Activated CD4-positive, alpha-beta T cell treated with anti-CD3 and anti-CD28 coated beads, Interleukin-10, Interleukin-2, amounts not matched to agents 100 ng/mL and 50 ng/mL, durations not matched to agents 16 hours and 8 hours (primary cell): ENCODE measurements at places on chromosomes 3 and 15.

DNA sequence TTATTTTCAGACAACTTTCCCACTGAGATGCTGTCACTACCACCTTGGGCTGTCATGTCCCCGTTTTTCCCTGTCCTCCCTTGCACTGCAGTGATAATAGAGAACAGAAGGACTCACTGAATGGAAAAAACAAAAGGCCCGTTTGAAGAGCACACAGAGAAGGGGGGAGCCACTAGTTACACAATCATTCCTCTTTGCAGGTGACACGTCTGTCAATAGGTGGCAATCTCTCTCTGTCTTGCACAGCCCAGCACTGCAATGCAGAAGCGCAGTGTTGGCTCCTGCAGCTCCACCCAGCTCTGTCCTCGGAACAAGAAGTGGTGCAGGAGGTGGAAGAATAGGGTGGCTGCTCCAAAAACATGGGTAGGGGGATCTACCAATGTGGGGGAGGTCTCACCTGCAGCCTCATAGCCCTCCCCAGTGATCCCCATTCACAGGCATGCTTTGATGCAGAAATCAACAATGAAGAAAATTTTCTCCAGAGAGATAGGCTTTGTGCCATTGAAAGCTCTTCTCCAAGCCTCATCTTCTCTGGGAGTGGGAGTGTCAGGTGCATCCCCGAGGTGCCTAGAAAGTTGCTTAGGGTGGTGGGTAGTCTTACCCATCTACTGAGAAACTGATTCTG is 31.8 kb downstream of the FSTL1 start:
- DNase-seq = peak; percentile 50

DNA sequence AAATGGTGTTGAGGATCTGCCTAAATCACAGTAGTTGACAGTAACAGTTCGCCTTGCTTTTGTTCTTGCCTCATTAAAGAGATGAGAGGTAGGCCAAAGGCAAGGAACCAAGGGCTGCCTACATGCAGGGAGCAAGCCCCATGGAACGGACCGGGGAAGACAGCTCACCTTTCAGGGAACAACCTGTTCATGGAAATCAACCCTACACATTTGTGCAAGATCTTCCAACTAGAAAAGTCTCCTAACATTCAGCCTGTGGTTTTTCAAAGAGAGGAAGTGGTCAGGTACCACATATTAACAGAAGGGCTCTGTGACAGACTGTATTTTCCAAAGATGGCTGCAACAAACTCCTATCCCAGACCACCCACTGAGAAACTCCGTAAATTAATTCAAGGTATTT is 1031.8 kb upstream of the NR2F2 start:
- DNase-seq = peak; percentile 18

- DNase-seq = no peak
Measured at GRCh38 chr3:167739190-167739810, 3.8 kb downstream of the SERPINI1 start.

GRCh38 chr15:74992619-74993018 is 2.7 kb upstream of the SCAMP5 start:
- no peak for DNase-seq

GRCh38 chr15:38560456-38560926 is 4.1 kb downstream of the RASGRP1 start:
- peak; percentile 92 for DNase-seq

- DNase-seq = peak; percentile 91
Measured at GRCh38 chr3:48662753-48663488, at the start of gene CELSR3. Gene CELSR3 (minus strand): TSS chr3:48662886. CDS start chr3:48662634, 252 bp downstream.

DNA sequence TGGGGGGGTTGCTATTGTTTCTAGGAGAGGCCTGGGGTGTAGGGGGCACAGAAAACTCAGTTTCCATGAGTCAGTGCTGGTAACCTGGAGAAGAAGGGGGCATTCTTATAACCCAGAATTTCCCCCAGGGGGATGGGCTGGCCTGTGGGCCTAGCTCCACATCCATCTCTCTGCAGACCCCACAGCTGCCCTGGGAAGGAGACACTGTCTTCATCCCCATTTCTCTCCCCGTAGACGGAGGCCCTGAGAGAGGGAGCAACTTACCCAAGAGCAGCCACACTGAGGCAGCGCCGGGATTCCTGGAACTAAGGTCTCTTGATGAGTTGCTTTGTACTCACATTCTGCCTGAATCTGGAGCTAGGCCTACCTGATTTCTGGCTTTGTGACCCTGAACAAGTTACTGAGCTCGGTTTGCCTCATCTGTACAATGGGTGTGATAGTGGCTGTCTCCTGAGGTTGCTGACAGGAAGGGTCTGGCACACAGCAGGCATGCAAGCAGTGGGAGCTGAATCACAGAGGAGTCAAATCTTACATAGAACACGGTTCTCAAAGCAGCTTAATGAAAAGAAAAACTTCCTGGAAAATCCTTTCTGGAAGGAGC is 55.0 kb upstream of the LCTL start:
- DNase-seq = no peak

DNA sequence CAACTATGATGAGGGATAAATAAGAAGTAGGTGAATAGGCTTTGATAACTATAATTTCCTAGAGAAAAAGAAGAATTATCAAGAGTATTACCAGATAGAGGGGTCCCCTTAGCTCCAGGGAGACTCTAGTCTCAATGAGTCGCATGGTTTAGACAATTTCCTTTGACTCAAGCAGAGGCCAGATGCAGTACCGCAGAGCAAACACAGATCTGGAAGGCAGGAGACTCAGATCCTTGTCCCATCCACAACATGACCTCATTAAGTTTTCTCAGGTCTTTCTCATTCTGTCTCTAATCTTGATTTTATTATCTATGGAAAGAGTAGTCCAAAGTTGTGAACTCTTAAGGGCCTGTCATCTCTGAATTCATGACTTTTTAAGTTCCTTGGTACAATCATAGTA is 987.9 kb downstream of the NTRK3 start:
- no peak for DNase-seq

DNA sequence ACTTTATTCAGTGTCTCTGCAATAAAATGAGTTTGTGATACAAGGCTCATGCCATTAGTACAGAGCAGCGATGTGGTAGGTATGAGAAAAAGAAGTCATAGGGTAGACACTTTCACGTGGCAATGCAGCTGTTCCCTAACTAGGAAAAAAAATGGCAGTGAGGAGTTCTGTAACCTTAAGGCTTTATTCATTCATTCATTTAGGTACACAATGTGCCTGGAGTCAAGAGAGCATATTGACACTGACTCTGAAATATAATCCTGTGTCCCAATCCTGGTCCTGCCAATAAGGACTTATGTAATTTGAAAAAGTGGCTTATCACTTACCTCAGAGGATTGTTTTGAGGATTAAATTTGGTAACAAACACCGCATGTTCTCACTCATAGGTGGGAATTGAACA is 173.0 kb upstream of the AZI2 start:
- no peak for DNase-seq

DNA sequence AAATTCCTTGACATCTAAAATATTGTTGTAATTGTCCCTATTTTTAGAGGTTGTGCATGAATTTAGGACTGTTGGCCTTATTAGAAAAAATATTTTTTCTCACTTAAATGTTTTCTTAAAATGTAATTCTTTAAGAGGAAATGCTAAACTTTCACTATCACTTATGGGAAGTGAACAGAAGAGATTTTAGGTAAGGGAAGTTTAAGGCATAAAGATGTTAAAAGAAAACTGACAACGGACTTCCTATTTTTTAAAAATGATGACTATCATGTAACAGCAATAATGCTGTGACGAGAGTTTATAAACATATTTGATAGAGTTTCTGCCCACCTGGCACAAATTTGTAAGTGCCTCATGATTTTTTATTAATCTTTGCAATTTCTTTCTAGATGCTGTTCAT is 3.1 kb downstream of the C3orf38 start:
- DNase-seq = no peak

DNA sequence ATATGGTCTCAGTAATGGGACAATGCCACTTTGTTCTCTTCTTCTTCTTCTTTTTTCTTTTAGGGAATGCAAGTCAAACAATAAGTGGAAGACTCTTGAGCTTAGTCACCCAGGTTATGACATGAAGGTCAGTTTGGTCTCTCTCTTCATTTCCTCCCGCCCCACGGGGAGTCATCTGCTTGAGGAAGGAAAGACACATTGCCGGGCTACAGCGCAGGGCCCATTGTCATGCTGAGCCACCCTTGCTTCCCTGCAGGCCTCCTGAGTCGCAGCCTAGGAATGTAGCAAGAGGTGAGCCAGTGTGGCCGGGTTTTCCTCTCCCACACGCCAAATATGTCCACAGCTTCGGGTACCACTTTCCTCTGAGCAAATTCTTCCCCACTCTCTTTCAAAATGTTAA is 47.6 kb downstream of the RAP2B start:
- DNase-seq = no peak

GRCh38 chr3:134334901-134335280 is 39.4 kb downstream of the AMOTL2 start:
- no peak for DNase-seq

DNA sequence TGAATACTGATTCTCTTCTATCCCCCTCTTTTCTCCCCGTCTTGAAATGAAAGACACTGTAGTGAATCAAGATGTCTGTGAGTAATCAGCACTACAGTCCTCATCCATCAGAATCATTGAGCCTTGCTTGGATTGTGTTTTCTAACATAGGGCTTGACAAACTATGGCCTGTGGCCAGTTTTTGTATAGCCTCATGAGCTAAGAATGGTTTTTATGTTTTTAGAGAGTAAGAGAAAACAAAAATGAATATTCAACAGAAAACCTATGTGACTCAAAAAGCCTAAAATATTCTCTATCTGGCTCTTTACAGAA is 55.2 kb downstream of the PPM1L start:
- no peak for DNase-seq

DNA sequence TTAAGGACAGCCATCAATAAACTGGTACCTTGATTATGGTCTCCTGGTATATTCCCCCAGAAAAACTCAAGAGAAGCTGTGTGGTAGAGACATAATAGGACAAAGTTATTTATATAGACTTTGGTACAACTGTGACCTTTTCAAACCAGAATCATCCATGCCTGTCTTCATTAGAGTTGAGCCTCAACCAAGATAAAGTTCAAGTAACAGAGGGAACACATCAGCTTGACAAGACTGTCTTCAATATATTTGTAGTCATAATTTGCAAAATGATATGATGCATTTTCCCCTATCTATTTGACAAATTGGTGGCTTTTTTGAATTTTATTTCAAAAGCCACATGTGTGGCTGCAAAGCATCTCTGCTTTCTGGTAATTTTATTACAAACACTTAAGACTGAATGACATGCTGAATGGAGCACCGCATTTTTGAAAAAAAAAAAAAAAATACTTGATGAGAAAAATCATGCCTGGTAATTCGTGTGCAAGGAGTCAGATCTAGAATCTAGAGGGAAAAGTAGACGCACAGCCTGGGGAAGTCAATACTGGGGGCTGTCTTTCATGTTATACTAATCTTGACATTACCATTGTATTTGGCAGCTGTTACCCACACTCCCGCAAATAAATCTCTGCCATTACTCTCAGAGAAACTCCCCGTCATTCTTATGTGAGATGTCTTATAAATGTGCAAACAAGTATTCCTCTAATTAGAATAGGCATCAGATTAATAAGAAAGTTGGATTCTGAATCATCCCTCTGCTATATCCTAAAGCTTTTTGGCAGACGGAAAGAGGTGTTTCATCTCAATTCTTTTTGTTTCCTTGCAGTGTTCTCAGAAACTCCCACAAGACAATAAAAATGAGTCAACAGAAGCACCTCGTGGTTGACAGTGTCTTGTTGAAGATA is 554.8 kb upstream of the CBLB start:
- DNase-seq = peak; percentile 87

DNA sequence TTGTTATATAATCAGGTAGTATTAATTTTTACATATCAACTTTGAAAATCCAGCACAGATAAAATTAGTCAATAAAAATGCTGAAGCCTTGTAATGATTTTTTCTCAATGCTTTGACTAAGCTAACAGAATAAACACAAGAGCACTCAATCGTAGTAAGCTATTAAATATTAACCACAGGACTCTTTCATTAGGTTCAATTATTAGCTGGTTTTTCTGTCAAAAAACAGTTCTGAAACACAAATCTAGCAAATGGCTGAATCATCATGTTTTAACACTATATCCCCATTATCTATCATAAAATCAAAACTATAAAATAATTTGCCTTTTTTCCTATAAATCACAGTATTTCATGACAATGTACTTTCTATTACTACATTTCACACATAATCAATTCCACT is 69.6 kb downstream of the PLOD2 start:
- no peak for DNase-seq

GRCh38 chr15:78880242-78880533 is 7.5 kb downstream of the MORF4L1 start:
- DNase-seq = no peak

- no peak for DNase-seq
Measured at GRCh38 chr3:134333522-134334181, 40.6 kb downstream of the AMOTL2 start.

- no peak for DNase-seq
Measured at GRCh38 chr3:196938124-196938523, 4.2 kb downstream of the NCBP2 start.

GRCh38 chr3:4421121-4421520 is 45.9 kb downstream of the SUMF1 start:
- DNase-seq = peak; percentile 87

DNA sequence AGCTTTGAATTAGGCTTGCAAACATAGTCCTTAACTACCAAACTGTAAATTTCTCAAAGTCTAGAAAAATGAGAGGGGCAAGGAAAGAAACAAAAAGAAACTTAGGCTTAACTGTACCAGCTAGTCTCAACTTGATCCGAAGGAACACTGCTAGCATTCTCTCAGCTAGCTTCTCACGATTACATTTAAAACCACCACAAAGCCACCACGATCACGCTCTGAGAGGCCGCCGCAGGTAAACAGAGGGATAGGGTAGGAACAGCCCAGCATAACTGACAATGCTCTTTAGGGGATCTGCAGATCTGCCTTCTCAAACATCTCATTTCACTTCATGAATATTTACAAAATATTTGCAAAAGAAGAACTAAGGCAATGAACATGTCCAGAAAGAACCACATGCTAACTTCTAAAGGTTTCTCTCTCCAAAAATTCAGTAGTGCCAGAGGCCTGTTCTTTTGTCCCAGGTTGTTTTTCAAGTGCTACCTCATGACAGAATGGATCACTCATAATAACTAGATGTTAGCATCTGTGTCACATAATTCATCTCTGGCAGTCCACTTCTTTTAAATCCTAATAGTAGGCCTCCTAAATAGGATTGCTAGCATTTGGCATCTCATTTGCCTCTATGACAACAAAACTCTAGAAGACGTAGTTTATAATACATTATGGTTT is 18.9 kb downstream of the VGLL4 start:
- DNase-seq = peak; percentile 56

DNA sequence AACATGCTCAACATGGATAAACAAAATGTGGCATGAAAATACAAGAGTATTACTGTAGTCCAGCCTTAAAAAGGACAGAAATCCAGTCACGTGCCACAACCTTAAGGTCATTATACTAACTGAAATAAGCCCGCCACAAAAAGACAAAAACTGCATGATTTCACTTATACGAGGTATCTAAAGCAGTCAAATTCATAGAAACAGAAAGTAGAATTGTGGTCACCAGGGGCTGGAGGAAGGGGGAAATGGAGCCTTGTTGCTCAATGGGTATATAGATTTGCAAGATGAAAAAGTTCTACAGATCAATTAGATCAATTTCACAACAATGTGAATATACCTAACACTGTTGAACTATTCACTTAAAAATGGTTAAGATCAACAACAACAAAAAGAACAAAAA is 7.4 kb downstream of the GLB1 start:
- DNase-seq = peak; percentile 69

GRCh38 chr3:97990624-97991292 is 18.5 kb upstream of the RIOX2 start:
- DNase-seq = peak; percentile 64

GRCh38 chr15:58247855-58248842 is 110.0 kb downstream of the AQP9 start:
- no peak for DNase-seq
